ENCODE measurements at places on chromosomes 4 and X. TPM values are rescaled to one million over a fixed set of nuclear protein-coding genes. Genes with fewer than 3 reads are reported as not detected.

- DNase-seq, result no peak
These were observed 90.5 kb upstream of the WDR1 start for GRCh38 chr4:10207116-10207515.

RASGEF1B gene
- total RNA-seq, result not detected

- no peak for DNase-seq
These were observed 554.5 kb downstream of the STIM2 start for GRCh38 chr4:27414887-27415731.

FAM114A1 gene
- total RNA-seq, result 165 TPM
